ENCODE measurements at places on chromosomes 3 and 15.
A peak's percentile ranks its signal among the peaks of the same experiment; 100 is the strongest.

DNA sequence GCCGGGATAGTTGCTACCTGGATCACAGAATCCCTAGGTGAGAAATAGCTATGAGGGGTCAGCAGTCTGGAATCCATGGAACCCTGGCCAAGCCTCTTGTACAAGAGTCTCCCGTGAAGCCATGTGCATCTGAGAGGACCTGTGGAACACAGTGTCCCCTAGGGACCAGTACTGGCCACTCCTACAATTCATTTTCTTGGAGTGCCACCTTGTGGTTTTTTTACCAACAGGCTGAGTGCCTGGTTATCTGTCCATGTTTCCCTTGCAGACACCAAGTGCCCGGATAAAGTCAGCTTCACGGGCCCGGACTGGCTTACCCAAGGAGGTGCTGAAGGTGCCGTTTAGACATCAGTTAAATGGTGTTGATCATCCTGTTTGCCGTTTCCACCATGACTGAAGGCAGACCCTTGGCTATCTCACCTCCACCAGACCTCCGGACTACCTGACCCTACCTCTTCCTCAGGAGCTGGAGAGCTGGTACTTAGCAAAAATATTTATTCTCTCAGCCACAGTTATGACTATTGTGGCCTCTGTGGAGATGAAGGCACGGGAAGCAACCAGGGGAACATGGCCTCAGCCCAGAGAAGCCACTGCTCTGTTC lies 93.9 kb downstream of the RBPMS2 start:
- DNase-seq: no peak

DNA sequence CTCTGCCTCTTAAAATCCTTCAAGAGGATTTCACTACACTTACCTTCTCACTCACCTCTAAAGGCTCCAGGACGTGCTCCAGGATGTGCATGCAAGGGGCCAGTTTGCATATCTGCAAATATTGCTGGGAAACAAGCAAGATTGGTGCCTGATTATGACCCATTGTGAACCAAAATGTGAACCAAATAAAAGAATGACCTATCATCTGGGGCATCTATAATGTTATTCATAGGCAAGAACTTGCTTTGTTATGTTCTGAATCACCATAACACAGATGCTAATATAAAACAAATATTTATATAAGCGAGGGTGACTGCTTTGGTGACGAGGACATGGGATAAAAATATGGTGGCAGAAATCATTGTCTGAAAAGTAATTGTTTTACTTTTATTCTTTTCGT lies 5.5 kb downstream of the IL12A start:
- no peak for DNase-seq

- DNase-seq: no peak
These were observed 56.4 kb downstream of the RPL39L start for GRCh38 chr3:187082758-187083375.

DNA sequence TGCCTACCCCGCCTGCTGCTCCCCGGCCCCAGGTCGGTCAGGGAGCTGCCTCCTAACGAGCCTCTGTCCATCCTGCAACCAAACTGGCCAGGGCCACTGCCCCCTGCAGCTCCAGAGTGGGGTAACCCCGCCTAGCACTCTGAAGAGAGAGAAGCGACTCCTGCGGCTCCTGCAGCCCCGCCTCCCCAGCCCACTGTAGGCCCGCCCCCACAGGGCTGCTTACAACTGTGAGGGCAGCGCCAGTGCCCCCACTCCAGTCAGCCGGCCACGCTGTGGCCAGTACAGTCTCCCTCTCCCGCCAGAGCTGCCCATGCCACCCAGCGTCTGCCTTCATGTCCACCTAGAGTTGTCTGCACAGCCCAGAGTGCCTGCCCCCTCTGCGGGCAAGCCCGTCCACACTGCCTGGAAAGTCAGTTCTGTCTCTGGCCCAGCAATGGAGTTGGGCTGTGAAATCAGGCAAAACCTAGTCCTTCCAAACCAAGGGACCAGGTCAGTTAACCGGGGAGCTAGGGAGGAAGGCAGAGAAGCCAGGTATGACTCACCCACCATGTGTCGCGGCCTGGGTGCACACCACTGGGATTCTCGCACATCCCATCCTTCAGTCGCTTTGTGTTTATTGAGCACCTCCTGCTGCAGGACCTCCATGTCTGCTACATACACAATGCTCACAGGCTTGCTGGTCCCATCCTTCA lies 2.4 kb downstream of the UCN2 start:
- DNase-seq: no peak

GRCh38 chr3:132047209-132047608 lies 12.4 kb upstream of the CPNE4 start:
- no peak for DNase-seq

- DNase-seq: no peak
These were observed 145.8 kb downstream of the LPP start for GRCh38 chr3:188299708-188300107.

GRCh38 chr15:64896371-64897069 lies 15.2 kb upstream of the ANKDD1A start:
- no peak for DNase-seq

DNA sequence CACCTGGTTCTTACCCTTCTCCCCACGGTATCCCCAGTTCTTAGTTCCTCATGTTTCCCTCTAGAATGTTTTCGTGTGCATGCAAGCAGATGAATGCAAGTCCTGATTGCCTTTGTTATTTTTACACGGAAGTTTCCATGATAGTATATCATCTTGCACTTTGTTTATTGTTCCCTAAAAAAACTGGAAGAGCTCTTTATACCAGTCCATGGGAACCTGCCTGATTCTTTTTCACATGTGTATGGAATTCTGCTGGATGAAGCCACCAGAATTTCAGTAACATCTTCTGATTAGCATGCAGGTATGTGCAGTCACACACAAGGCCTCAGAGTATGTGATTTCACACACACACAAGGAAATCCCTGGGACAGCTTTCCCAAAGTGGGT lies 16.0 kb upstream of the LRRK1 start:
- no peak for DNase-seq

DNA sequence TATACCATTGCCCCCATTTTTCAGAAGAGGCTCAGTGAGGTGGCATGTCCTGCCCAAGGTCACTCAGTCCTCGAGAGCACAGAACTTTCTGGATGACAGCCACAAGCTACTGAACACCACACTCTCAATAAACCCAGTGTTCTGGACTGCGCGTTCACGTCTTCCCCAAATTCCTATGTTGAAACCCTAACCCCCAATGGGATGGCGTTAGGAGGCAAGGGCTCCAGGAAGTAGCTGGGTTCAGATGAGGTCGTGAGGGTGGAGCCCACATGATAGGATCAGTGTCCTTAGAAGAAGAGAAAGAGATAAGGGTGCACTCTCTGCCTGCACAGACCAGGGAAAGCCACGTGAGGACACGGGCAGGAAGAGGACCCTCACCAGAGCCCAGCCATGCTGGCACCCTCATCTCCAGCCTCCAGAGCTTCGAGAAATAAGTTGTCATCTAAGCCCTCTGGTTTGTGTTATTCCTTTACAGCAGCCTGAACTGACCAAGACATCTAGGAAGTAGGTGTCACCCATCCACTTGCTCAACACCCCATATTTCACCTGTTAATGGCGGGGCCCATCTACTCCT lies 324.0 kb downstream of the UACA start:
- no peak for DNase-seq

DNA sequence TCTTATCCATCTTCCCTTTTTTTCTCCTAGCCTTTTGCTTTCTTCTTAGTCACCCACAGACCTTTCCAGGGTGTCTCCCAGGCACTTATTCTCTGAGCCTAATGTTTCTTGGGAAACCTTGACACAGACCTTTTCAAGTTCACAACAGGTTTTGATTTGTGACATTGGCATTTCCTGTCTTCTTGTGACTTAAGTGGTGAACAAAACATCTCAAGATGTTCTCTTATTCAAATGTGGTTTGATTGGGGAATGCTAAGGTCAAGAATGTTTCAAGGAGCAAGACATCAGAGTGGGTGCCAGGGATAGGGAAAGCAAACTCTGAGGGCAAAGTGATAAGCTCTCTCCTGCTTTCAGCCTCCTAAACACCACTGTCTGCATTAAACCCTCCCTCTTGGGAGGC lies 68.2 kb upstream of the GSK3B start:
- no peak for DNase-seq

DNA sequence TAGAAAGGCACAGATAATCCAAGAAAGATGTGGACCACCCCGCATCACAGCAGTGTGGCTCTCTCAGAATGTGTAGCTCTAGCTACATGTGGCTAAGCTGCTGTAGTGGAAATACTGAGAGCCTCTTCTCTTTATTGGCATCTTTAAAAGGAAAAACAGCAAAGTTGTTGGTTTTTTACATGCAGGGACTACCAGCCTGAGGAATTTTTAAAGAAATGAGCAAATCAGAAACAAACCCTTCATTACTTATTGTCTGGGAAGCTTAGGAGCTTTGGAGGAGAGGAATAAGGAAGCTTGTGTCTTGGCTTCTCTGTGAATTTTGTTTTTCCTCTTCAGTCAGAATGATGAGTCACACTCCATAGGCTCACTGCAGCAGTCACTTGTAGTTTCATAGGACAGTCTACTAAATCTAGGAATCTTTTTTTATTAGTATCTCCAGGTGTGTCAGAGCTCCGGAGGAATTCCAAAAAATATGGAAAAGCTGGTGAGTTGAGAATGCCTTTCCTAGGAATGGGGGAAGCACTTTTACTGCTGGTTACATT lies 27.5 kb downstream of the POLG start:
- no peak for DNase-seq

GRCh38 chr15:83626171-83626802 lies 27.6 kb upstream of the ADAMTSL3 start:
- DNase-seq: no peak

GRCh38 chr3:181615666-181616065 lies 96.1 kb upstream of the SOX2 start:
- no peak for DNase-seq

- DNase-seq: no peak
These were observed 355.7 kb upstream of the TBL1XR1 start for GRCh38 chr3:177553012-177553411.

- no peak for DNase-seq
These were observed 119.0 kb upstream of the SATB1 start for GRCh38 chr3:18544146-18544545.

DNA sequence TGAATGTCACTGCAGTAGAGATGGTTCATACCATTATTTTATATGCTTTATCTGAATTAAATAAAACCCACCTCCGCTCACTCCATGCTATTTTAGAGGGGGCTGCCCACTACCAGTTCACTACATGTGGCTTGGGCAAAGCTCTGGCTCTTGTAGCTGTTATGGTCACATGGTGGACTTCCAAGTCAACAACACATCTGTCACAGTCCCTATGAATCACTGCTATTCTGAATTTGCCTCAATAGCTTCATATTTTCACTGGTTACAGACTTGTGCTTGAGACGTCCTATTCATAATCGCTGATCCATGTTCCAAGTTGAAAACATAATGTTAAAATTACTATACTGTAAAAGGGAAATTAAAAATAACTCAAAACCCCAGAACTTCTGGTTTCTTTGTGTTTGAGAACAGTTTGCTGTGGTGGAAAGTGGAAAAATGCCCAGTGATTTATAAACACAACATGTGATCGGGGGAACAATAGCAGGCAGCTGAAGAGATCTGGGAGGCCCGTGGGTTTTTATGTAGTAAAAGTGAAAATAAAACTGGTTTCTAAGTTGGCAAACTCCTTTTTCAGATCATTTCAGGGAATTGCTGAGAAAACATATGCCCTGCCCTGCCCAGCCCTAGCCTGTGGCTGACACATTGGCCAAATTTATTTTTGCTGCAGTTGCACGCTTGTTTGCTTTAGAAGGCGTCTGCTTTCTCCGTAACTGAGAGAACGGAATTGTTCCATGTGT lies 128.8 kb upstream of the PRR23C start:
- no peak for DNase-seq

DNA sequence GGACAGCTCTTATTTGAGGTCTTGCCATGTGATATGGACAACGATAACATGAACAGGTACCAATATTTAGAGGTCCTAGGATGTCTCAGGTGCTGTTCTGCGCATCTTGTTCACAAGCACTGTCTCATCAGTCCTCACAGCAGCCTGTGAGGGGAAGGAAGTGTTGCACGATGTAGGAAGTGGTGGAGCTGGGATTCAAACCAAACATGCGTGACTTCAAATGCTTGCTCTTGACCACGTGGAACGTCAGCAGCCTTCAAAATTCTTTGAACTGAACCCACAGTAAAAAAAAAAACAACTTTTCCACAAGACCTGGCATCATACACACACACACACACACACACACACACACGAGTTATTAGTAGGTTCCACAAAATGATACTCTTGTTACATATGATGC lies 153.4 kb upstream of the SMAD3 start:
- no peak for DNase-seq

- DNase-seq: no peak
These were observed 130.4 kb downstream of the ZNF385D start for GRCh38 chr3:21620511-21621155.

- DNase-seq: no peak
These were observed 1244.5 kb downstream of the OTOL1 start for GRCh38 chr3:162740941-162741596.

DNA sequence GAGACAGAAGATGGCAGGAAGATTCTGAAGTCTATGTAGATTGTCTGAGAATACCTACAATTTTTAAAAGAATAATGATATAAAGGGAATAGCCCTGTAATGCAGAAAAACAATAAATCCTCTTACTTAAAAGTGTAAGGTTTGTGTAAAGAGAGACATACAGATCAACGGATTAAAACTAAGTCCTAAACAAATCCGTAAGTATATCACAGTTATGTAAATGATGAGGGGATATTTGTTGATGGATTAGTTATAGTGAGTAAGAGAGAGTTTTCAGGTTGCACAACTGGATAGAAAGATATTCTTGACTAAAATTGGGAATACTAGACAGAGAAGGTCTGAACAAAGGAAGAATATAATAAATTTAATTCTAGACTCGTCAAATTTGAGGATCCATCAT lies 179.6 kb downstream of the TBC1D5 start:
- no peak for DNase-seq

DNA sequence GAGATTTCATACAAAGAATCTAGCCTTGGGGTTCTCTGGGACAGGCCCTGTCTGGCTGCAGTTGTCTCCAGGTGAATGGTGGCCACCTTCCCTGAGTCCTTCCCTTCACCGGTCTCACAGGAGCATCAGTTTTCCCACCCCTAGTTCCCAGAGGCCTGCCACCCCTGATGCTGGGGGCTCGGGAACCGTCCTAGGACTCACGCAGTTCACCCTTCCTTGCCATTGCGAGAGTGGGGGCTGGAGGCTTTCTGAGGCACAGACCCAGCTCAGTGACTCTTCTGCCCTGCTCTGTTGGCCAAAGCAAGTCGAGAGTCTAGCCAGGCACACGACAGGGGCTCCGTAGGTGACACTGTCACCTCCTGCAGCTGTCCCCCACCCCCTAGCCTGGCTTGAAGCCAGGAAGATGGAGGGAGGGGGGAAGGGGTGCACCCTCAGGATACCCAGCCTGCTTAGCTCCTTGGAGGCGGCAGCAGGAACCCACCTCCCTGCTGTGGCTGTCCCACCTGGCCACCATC lies 130.3 kb downstream of the NUP210 start:
- DNase-seq: no peak

GRCh38 chr15:94602754-94603470 lies 371.6 kb downstream of the MCTP2 start:
- DNase-seq: no peak

- peak; percentile 19 for DNase-seq
These were observed 792 bp downstream of the GABPB1 start for GRCh38 chr15:50353975-50354837.

Data from activated CD4-positive, alpha-beta T cell treated with anti-CD3 and anti-CD28 coated beads for 24 hours (primary cell).